ENCODE measurements at places on chromosomes 2 and 18.

DNA sequence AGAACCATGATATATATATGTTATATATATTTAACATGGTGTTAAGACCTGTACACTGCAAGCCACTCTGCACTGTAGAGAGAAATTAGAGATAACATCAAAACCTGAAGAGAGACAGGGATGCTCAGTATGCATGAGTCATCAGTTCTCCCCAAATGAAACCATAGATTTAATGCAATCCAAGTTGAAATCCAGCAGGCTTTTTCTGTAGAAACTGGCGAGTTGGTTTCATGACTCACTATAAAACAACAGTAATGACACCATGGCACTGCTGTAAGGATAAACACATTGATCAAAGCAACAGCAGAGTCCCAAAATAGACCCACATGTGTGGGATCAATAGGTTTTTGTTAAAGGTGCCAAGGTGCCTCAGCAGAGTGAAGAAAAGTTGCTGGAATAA is 65.8 kb downstream of the RTP5 start:
- no peak for DNase-seq

- DNase-seq: no peak
Observed at GRCh38 chr18:58896268-58896667, 31.6 kb downstream of the ZNF532 start.

- DNase-seq: peak; percentile 27
Observed at GRCh38 chr2:29189052-29189451, 73.8 kb downstream of the CLIP4 start.

GRCh38 chr2:121925466-121925865 is 170.0 kb downstream of the TSN start:
- DNase-seq: no peak

GRCh38 chr2:241218131-241219029 is 29.9 kb downstream of the ANO7 start:
- DNase-seq: peak; percentile 58

DNA sequence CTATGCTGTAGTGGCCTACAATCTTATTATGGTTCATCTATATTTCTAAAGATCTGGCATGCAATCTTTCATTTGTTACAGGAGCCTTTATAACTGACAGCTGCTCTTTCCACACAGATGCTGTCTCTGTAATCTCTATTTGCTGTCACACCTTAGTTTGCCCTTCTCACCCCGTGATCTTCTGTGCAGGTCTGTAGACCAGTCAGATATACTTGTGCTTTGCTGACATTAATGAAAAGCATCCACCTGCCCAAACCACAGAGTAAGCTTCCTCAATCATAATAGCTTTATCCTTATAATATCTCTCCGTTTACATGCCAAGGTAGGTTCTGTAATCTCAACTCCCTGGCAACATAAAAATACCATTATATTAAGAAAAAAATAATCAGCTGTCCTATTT is 122.4 kb downstream of the GRB14 start:
- DNase-seq: no peak

- no peak for DNase-seq
Observed at GRCh38 chr2:240737512-240737911, 45.8 kb downstream of the AQP12A start.

GRCh38 chr2:159228081-159228581 is 58.4 kb downstream of the WDSUB1 start:
- no peak for DNase-seq

- DNase-seq: no peak
Observed at GRCh38 chr2:123453046-123453700, 571.9 kb upstream of the CNTNAP5 start.

GRCh38 chr2:159497256-159497655 is 119.1 kb downstream of the BAZ2B start:
- no peak for DNase-seq

DNA sequence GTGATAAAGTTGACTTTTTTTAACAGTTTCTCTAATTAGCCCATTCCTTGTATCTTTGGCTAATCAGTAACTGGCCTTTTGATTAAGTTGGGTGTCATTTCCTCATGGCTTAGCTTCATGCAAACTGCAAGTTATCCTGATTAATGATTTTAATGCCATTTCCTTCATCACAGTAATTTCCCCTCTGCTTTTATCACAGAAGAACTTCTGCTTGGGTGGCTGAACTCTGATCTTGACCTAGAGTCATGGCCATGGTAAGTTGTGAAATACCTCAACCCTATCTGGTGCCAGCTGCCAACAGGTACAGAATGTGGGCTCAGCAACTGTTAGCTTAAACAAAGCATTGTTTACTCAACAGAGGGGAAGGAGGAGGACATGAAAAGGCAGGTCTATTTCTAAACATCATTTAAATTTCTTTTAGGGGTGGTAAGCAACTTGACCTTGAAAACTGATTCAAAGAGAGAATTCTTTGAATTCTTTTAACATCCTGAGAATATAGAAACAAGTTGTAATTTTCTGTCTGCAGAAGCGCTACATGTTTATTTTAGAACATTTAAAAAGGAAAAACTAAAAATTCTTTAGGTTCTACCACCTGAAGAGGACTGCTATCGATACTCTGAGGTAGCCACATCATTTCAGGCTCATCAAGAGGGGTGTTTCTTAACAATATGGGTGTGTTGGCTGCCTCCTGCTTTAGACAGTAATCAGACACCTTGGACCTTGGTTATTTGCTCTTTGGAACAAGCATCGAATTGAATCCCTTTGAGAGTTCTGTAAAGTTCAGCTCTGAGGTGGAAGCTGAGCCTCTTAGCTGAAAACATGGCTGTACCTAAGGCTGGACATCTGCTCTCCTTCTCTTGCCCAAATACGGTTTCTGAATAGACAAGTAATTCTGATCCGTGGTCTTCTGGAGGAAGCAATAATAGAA is 39.7 kb downstream of the ANXA4 start:
- no peak for DNase-seq

DNA sequence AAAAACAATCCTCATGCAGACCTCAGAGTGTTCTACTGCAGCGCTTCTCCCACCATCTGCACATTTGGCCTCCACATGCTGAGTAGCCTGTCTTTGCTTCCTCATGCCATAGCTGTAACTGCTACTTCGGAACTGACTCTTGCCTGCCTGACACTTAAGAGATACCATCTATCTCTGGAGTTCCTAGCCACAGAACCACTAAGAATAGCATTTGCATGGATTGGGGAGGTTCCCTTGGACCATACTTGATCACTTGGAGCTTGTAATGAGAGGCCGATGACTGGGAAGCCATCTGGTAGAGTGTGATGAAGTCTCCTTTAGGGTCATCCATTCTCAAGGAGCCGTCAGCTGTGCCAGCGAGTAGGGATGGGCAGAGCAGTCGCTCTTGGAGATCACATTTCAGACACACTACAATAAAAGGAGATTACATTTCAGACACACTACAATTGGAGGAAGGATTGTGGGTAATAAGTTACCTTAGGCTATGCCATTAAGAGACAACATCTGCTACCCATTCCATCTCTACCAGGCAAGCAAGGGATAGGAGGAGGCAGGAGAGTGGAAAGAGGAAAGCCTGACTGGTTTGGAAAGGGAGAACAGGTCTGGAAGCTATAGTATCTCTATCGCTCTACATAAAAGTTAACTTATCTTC is 21.8 kb downstream of the DOK1 start:
- no peak for DNase-seq

DNA sequence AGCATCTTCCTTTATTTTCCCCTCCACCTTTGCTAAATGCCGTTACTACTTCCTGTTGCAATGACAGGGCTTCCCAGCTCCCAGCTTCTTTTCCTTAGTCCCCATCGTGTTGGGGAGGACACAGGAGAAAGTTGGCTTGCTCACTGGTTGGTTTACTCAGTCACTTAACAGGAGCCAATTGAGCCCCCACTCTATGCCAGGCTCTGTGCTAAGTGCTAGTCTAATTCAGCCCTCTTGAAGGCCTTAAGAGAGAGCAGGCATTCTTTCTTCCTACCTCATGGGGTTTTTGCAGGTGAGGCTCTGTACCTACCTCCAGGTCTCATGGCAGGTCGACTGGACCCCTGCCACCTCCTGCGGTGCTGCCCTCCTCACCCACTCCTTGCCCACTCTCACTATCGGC is 20.1 kb downstream of the TANC1 start:
- no peak for DNase-seq

GRCh38 chr2:47043142-47043890 is 111.8 kb downstream of the STPG4 start:
- DNase-seq: no peak

GRCh38 chr2:68791914-68792313 is 57.3 kb downstream of the ARHGAP25 start:
- DNase-seq: no peak

DNA sequence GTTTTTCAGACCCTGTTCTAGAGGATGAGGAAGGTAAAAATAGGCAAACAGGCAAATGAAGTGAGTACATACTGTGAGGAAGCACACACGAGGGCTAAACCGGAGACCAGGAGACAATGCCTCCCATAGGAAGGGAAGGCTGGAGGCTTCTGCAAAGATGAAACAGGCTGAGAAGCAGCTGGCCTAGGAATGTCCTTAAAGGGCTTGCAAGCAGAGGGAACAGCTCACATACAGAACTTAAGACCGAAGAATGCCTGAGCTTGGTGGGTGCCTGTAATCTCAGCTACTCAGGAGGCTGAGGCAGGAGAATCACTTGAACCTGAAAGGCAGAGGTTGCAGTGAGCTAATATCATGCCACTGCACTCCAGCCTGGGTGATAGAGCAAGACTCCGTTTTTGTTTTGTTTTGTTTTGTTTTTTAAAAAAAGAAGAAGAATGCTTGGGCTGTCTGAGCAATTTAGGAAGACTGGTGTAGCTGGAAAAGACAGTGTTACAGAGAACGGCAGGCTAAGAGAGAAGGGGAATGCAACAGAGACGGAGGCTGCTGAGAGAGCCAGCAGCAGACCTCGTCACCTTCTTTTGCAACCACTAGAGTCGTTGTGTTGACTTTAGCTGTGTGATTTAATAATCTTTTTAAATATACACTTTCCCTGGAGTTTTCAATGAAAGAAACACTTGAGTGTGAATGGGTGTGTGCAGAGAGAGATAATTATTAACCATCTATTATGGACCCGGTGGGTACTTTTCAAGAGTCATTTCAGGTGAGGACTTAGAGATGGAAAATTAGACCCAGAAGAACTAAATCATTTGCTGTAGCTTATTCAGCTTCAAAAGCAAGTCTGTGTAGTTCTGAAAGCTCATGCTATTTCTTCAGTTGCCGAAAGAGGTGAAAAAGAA is 232.8 kb downstream of the GALR1 start:
- no peak for DNase-seq

- DNase-seq: peak; percentile 66
Observed at GRCh38 chr2:24382363-24383073, 22.2 kb upstream of the ITSN2 start.

- DNase-seq: no peak
Observed at GRCh38 chr2:152449578-152449977, 114.6 kb downstream of the FMNL2 start.

GRCh38 chr2:18752022-18752493 is 162.7 kb upstream of the NT5C1B start:
- DNase-seq: no peak

- DNase-seq: no peak
Observed at GRCh38 chr2:96137321-96138178, 752 bp downstream of the ASTL start.

DNA sequence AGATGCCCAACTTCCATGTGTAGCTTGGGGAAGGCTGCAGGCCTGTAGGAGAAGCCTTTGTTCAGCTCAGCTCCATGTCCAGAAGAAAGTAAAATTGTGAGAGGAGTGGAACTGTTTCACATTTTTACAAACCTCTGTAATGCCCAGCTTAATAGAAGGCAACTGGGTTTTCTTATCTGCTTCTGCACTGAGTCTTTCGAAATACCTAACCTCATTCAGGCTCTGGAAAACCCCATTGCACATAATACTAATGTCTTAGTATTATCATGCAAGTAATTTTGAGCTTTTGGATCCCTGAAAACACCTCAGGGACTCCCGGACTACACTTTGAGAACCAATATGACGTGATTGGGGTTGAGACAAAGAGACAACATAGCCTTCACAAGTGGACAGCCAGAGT is 5.8 kb downstream of the SMIM21 start:
- no peak for DNase-seq

- DNase-seq: no peak
Observed at GRCh38 chr2:76867854-76868253, 654.3 kb downstream of the LRRTM4 start.

- DNase-seq: no peak
Observed at GRCh38 chr2:177058747-177059146, 153.8 kb upstream of the HNRNPA3 start.

- DNase-seq: no peak
Observed at GRCh38 chr2:159614534-159615366, 1.6 kb downstream of the BAZ2B start.

DNA sequence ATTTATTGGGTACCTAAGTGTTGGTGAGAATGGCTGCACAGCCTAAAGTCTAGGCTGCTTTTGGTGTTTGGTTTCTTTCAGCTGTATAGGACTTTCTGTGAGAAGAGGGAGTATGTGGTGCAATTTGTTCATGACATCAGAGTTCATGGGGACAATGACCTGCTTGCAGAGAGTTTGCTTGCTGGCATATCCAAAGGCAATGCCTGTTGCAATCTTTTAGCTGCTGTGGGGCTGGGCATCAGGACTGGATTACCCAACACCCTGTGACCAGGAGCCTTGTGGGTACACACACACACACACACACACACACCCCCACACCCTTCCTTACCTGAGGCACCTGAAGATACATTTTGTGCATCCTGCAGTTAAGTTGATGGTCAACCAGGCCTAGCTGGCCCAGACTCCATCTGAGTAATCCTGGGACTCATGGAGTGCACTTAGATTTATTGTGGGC is 68.4 kb downstream of the LIPG start:
- no peak for DNase-seq

DNA sequence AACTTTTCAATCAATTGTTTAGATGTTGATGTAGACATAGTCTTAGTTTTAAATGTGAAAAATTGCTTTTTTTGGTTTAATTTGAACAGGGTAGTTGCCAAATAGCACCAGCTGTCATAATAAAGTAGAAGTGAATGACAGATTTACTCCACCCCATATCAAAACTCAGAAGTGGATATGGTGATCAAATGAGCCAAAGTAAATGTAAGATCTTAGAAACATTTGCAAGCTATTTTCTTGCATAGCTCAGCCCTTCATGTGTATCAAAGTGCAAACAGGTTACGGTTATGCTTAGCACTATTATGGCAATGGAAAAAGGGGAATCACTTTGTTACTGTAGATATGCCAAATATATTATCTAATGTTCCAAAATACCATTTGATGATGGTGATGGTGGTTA is 540.9 kb upstream of the NRP2 start:
- DNase-seq: no peak

- no peak for DNase-seq
Observed at GRCh38 chr2:60302377-60303126, 250.9 kb downstream of the BCL11A start.

GRCh38 chr18:68040198-68040597 is 523.7 kb upstream of the DSEL start:
- no peak for DNase-seq

- no peak for DNase-seq
Observed at GRCh38 chr18:77118256-77119090, 14.1 kb downstream of the MBP start.

DNA sequence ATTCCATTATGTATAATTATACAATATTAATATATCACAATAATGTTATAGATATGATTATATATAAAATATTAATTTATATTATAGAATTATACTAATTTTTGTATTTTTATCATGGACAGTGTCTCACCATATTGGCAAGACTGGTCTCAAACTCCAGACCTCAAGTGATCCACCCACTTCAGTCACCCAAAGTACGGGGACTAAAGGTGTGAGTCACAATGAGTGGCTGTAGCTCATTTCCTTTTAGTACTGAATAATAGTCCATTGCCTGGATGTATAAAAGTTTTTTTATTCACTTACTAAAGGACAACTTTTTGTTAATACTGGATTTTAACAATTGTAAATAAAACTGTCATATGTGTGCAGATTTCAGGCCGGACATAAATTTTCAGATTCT is 417.6 kb upstream of the LINC00305 start:
- DNase-seq: no peak

All from stimulated activated CD4-positive, alpha-beta T cell treated with anti-CD3 and anti-CD28 coated beads, Interleukin-15, amount 100 ng/mL, for 24 hours (primary cell).